ENCODE measurements at places on chromosomes 4 and X.
A peak's percentile ranks its signal among the peaks of the same experiment; 100 is the strongest.

GRCh38 chr4:6716958-6717655, 1.1 kb downstream of the BLOC1S4 start:
- no peak for DNase-seq

DNA sequence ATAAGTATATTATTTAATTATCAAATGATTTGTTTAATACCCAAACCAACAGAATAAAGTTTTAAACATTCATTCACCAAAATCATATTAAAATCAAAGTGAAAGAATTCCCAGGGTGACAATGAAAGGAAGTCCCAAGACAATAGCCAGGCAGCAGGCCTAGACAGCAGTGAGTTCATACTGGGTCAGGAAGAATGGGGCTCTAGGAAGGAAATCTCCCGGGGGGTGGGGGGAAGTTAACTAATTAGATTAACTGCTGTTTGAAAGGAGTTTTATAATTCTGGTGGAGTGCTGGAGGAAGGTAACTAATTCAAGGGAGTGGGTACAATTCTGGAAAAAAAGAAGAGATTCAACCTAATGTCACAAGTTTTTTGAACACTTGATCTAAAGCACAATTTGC, 104.1 kb downstream of the ZAR1 start:
- no peak for DNase-seq

DNA sequence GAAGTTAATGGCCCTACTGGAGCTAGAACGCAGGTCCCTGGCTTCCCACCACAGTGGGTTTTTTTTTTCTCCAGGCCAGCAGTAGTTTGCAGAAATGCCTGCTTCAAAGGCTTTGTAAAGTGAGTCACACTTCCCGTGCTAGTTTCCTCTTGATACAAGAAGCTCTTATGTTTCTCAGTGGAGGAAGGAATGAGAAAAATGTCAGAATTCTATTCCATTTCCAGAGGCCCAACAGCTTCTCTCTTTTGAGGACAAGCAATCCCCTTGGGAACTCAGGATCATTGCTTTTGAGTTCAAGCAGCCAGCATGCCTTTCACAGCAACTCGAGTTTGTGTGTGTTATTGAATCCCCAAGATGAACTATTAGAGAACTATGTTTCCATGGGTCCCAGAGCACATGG, 134.3 kb downstream of the GUCY2F start:
- DNase-seq, result no peak

GRCh38 chrX:39152106-39152649, 350.9 kb downstream of the MID1IP1 start:
- no peak for DNase-seq

DNA sequence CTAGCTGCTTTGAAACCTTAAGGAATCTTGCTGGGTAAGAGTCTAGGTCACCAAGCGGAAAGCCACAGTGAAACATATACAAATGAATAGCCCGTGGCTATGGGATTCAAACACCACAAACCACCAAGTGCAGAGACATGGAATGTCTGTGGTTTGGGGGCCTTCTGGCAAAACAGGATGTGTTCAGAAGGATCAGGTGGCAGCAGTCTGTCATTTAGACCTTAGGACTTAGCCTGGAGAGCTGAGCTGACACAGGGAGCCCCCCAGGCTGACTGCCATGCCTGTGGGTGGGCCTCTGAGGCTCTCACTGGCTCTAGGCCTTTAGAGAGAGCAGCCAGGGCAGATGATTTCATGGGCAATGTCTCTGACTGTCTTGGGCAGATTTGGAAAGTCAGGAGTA, 225.6 kb downstream of the FBXW7 start:
- DNase-seq, result no peak

- no peak for DNase-seq
Measured at GRCh38 chr4:1810765-1811164, 17.7 kb downstream of the FGFR3 start.

GRCh38 chr4:146645921-146646320, 7.2 kb downstream of the POU4F2 start:
- DNase-seq, result no peak

DNA sequence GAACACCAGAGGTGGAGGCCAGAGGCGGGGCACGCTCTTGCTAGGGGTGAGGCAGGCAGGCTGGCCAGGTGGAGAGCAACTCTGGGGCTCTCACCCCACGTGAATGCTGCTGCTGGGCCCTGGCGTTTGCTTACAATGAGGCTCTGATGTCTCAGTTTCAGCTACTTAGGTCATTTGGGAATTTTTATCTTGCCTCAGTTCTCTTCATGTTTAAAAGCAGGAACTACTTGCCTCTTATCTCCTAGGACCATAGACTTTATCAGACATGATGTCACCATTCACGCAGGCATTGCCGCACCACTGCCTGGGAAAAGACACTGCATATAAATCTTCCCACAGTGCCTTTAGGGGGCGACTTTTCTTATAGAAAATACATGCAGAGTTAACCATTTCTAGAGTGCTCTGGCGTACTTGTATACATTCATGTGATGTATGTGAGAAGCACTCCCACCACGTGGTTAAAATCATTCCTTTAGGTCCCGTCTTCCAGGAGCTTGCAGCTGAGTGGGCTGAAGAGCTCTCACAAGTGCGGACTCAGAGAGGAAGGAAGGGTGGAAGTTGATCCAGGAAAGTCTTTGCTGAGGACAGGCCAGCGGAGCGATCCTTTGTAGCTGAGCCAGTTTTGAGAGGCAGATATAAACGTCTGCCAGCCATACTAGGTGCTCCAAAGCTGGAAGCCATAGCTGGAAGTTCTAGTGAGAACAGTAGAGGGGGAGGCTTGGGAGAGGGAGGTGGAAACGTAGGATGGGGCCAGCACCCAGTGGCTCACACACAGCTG, 84.3 kb upstream of the CLDN34 start:
- DNase-seq, result no peak

- peak; percentile 69 for DNase-seq
Measured at GRCh38 chrX:49915361-49916222, 6.8 kb upstream of the CLCN5 start.

GRCh38 chr4:163274861-163275260, 57.5 kb downstream of the NPY1R start:
- DNase-seq, result no peak
